ENCODE measurements at places on chromosomes 13 and 19. TPM values are rescaled to one million over a fixed set of nuclear protein-coding genes. Genes with fewer than 3 reads are reported as not detected.

The TBXA2R gene
- total RNA-seq: 0.20 TPM

The FLT1 gene
- total RNA-seq: 2.5 TPM

The URAD gene
- not detected for total RNA-seq

The ZNF223 gene
- total RNA-seq: 0.50 TPM

The ITGBL1 gene
- total RNA-seq: not detected

The PPM1N gene
- 3.5 TPM for total RNA-seq

The CYP2A7 gene
- not detected for total RNA-seq

The CEACAM5 gene
- total RNA-seq: not detected

The LRRC4B gene
- total RNA-seq: not detected

The SERP2 gene
- not detected for total RNA-seq

DNA sequence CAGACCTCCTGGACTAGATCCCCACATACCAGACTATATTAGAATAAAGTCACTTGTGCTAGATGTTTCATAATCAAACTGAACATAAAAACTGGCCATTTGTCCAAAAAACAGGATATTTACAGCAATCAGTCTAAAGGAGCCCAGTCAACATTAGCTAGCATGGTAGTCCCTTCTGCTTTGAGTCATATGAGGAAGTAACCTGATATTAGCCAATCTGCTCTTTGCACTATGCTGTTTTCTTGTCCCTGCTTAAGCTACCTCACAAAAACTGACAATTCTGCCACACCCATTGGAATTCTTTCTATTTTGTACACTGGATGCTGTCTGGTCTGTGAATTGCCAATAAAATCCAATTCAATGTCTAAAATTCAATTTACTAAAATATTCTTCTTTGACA lies 1824.2 kb downstream of the OLFM4 start:
- DNase-seq: no peak

- DNase-seq: no peak
Measured at GRCh38 chr13:85186356-85187045, 612.7 kb downstream of the SLITRK6 start.

DNA sequence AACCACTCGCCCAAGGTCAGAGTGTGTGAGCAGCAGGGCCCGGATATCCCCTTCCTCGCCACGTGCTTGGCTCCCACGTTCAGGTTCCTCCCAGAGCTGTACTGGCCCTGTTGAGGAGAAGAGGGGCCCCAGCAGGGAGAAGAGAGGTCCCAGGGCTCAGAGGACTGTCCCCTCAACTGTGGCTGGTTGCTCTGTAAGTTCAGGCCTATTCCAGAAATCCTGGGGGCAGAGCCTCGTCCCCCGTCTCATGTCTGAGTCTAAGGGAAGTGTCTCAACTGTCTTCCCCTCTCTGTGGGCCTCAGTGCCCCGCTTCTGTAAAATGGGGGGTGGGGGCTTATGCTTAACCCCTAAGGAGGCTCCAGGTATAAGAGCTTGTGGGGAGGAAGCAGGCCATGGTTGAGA lies 3.9 kb downstream of the PPP5C start:
- DNase-seq: peak; percentile 46

DNA sequence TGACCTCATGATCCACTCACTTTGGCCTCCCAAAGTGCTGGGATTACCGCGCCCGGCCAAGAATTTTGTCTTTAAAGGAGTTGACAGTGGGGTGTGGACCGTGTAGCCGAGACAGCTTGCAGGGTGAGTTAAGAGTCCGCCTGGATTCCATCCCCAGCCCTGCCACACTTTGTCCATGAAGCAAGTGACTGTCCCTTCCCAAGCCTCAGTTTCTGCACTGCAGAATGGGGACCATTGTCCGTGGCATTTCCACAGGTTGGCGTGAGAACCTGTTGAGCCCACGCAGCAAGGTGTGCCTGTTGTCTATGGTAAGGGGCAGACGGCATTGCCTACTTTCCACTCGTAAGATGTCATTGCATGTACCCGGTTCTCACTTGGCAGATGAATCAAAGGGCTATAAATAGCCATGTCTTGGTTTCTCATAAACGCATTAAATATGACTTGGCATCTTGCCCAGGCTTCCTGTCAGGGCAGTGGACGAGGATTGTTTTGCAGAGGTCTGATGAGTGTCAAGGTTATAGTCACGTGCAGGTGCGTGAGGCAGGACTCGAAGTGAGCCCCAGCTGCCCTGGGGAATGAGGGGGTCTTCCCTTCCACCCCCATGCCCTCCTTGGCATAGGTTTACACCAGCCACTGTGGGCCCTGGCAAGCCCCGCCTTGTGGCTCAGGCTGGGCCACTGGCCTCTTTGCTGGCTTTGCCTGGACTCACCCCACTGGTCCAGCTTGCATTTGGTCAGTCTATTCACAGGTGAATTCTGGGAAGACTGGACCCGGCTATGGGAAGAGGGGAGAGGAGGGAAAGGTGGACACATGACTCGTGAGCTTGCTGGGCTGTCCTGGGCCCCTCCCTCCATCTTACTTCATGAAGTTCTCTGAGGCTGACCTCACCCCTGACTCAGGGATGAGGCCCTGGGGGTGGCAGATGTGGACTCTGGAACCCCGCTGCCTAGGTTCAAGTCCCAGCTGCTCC lies 14.6 kb downstream of the FAM187B start:
- peak; percentile 78 for DNase-seq

- DNase-seq: no peak
Measured at GRCh38 chr13:110523180-110523579, 38.3 kb downstream of the RAB20 start.

GRCh38 chr13:71922194-71922593 lies 55.2 kb upstream of the DACH1 start:
- no peak for DNase-seq

- no peak for DNase-seq
Measured at GRCh38 chr13:47846886-47847285, 154.2 kb downstream of the SUCLA2 start.

- DNase-seq: no peak
Measured at GRCh38 chr13:110953833-110954532, 39.1 kb upstream of the ANKRD10 start.

DNA sequence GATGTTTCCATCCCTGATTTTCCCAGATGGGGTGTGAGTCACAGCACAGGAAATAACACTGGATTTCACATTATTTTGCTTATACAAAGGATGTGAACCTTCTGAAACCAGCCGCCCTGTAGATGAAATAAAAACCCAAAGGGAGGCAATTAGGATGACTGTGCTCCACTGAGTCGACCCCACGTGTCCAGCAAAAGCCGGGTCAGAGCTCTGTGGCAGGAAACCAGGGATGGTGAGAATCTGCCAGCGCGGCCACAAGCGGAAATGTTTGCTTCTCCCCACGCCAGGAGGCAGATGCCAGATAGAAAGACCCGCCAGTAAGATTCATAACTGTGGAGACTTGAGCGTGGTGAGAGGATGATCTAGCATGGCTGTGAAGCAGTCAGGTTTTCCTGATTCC lies 764.4 kb downstream of the LIG4 start:
- DNase-seq: no peak

GRCh38 chr19:18446811-18447359 lies 9.0 kb upstream of the ISYNA1 start:
- DNase-seq: no peak

- DNase-seq: no peak
Measured at GRCh38 chr13:36746051-36746450, 72.2 kb downstream of the SERTM1 start.

DNA sequence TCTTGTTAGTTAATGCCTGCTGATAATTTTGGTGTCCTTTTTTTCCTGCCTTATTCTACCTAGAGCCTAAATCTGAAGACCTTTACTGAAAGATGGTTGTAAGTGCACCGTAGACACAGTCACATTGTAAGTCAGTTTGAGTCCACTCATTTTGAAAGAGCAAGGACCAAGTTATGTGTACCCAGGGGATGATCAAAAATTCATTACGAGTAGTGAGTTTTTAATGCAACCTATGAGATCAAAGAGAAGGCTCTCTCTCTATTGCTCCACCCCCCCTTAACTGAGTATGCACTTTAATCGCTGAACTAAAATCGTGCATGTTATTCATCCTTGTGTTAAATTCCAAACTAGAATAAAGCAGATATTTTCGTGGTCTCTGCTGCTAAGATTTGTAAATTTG lies 1.8 kb downstream of the RAP2A start:
- no peak for DNase-seq

GRCh38 chr19:6716610-6716970 lies 3.9 kb downstream of the C3 start:
- no peak for DNase-seq

Measured in activated CD4-positive, alpha-beta memory T cell treated with anti-CD3 and anti-CD28 coated beads, Interleukin-2, amount 10 ng/mL, durations not matched to agents 7 days and 5 days (primary cell).